ENCODE measurements at places on chromosomes 1 and 21.

DNA sequence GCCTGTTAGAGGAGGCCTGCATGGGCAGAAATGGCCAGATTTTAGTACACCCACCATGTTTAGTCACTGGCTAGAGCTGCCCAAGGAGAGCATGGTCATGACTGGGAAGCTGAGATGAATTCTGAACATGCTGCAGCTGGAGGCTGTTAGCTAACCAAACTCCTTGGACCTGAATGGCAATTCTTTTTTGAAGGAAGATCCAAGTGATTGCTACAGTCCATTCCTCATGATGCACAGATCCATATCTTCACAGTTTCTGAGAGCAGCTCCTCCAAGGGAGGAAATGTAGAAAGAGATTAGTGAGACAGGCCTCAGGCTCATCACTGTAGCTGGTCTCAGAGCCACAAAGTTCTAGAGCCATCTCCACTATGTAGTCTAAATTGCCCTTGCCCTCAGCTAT lies 11.1 kb downstream of the ZFYVE9 start:
- no peak for DNase-seq

GRCh38 chr21:39579734-39580332 lies 32.9 kb upstream of the B3GALT5 start:
- DNase-seq = no peak

GRCh38 chr1:245590726-245591125 lies 435.9 kb downstream of the KIF26B start:
- DNase-seq = no peak

DNA sequence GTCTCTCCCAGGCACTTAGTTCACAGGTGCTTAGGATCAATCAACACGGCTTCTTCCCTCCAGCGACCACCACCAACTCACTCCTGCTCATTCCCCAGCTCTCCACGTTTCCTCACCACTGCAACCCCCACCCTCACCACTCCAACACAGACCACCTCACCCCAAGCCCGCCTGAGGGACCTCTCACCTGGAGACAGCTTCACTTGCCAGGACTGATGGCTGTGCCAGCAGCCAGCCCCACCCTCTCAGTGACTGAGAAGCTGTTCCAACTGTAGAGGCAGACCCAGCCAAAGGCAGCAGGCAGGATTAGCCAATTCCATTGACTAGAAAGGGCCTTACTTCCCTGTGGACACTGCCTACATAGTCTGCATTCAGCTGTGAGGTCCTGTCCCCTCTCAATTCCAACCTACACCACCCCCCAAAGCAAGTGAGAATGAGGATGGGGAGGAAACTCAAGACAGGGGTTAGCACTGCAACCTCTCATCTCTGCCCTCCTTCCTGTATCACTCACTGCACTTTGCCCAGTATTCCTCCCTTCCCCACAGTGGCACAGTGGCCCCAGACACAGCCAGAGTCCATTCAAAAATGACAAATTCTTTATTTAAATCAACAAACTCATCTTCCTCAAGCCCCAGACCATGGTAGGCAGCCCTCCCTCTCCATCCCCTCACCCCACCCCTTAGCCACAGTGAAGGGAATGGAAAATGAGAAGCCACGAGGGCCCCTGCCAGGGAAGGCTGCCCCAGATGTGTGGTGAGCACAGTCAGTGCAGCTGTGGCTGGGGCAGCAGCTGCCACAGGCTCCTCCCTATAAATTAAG lies 7.6 kb downstream of the TAGLN2 start:
- DNase-seq = no peak

- DNase-seq = no peak
These were observed 20.9 kb downstream of the SPSB1 start for GRCh38 chr1:9313576-9313975.

DNA sequence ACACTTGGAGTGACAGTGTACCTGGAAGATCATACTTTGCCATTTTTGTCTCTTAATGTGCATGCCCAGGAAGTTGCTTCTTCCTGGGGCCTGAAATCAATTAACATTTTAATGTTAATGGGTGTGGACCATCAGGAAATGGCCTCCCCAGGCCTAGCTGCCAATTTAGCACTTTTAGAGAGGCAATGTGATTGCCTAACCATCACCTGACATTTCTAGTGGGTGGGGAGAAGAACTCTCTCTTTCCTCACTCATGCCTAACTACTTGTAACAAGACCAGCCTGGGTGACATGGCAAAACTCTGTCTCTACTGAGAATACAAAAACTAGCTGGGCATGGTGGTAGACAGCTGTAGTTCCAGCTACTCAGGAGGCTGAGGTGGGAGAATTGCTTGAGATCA lies 549.0 kb upstream of the RGS18 start:
- DNase-seq = no peak

DNA sequence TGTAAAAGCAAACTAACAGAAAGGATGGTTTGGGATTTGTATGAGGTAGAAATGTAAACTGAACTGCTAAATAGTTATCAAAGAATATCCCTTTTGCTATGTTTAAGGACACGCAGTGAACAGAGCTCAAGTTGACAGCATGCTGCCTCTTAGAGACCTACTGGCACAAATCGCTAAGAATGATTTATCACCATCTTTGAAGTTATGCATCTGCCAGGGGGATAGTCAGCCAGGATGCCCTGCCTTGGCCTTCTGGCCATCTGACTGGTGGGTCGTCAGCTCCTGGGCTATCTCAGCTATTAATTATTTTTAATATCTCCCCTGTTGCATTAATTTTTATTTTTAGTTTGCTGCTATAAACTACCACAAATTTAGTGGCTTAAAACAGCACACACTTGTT lies 334.8 kb upstream of the KAZN start:
- DNase-seq = no peak

DNA sequence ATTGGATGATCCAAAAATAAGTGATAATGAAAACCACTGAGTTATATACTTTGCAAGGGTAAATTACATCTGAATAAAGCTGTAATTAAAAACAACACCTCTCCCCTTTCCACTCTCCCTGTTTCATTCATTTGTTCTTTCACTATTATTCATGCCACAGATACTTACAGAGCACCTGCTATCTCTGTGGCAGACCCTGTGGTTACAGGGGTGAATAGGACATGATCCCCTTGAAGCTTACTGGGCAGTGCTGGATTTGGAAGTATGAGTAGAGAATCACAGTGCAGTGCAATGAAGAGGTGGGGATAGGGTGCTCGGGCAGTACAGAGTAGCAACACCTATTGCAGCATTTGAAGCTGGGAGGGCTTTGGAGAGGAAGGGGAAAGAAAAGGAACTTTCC lies 21.7 kb downstream of the ARV1 start:
- DNase-seq = no peak

DNA sequence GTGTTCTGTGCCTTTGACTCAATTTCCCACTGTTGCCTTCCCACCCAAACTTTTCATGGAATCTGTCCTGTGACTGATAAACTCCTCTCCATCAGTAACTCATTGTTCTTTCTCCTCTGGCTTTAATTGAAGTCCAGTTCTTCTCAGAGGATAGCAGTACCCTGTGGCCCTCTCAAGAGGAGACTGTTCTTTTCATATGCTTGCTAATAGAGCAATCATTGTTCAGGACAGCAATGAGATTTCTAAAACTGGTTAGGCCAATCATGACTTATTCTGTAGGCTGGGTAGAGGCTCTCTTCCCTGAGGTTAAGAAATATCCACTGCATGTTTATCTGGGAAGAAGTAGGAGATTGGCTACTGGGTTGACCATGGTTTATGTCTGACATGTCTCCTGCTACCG lies 98.8 kb downstream of the CHD1L start:
- no peak for DNase-seq

- peak; percentile 49 for DNase-seq
These were observed 72.8 kb downstream of the CAMK2N1 start for GRCh38 chr1:20413136-20413775.

DNA sequence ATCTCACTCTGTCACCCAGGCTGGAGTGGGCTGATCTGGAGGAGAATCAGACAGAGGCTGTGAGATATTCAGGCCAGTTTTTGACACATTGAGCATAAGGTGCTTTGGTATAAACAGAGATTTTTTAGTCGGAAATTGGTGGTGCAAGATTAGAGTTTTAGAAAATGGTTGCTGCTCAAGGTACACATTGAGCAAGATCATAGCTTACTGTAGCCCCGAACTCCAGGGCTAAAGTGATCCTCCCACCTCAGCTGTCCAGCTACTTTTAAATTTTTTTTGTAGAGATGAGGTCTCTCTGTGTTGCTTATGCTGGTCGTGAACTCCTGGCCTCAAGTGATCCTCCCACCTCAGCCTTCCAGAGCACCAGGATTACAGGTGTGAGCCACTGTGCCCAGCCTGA lies 43.9 kb upstream of the USP1 start:
- no peak for DNase-seq

DNA sequence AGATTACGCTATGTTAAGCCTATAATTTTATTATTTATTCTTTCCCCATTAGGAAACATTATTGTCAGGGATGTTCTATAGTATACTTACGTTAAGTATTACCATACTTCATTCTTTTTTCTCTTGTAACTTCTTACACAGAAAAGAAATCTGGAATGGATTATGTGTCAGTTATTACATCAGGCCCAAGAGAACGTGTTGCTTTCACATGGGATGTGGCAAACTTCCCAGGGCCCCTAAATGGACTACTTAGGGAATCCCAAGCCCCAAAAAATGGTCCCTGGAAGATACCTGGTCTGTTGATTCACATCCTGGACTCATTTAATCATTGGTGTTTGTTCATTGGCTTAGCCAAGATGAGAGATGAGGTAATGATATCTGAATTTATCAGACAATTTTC lies 249.8 kb downstream of the NRIP1 start:
- DNase-seq = no peak

DNA sequence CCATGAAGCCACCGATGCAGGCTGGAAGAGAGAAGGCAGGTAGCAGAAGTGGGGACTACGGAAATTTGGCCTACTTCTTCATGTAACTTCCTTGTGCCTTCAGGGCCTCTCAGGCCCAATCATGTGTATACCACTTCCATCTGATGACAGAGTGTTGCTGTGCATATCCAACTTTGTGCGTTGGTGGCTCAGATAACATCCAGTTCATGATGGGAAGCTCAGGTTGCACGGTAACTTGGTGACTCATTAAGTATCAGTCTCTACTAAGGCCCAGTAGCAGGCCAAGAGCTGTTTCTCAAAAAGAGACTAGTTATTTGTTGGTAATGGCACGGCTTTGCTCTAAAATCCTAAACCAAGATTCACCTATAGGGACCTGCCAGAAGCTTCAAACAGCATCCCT lies 117.6 kb downstream of the LTN1 start:
- no peak for DNase-seq

DNA sequence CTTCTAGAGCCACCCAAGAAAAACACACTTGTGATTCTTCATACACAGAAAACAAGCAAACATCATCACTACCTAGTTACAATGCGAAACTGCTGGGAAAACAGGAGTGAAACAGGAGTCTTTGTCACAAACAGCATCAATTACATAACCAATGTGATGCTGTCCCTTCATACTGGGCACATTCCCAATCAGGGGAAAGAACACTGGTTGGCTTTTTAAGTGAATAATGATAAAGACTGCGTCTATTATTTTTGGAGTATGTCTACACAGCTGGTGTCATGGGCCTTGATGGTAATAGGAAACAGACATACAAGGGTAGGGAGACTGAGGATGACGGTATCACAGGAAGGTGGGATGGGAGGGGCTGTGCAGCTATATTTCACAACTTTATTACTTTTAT lies 43.3 kb downstream of the SIPA1L2 start:
- DNase-seq = no peak

- DNase-seq = no peak
These were observed 2.5 kb downstream of the PSMB4 start for GRCh38 chr1:151401860-151402259.

DNA sequence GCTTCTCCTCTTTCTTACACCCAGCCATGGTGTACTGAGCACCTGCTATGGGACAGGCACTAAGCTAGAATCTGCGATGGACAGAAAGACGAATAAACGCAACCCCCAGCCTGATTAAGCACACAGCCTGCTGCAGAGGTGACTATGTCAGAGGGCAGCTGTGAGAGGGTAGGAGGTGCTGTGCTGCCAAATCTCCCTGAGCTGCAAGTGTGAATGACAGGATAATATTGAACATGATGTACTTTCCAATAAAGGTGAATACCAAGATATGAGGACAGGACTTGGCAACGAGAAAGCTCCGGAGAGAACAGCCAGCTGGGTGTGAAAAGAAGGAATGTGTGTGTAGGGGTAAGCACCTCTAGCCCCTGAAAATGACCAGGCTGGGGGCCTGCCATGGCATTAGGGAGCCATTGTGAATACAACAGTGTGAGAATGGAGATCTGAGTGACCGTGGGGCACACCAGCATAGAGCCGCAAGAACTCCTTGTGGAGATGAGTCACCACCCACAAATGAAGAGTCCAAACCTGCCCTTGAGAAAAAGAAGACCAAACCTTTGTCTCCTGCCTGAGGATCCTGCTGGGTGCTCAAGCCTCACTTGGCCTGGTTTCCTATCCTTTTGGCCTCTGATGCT lies 83.0 kb upstream of the ATF3 start:
- DNase-seq = no peak

DNA sequence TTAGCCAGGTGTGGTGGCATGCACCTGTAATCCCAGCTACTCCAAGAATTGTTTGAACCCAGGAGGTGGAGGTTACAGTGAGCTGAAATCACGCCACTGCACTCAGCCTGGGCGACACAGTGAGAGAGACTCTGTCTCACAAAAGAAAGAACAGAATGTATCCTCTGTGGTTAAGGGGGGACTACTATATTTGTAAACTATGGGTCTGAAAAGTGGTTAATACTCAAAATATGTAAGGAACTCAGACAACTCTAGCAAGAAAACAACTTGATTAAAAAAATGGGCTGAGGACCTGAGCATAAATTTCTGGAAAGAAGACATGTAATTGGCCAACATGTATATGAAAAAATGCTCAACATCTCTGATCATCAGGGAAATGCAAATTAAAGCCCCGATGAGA lies 11.2 kb downstream of the FNBP1L start:
- DNase-seq = no peak

- DNase-seq = peak; percentile 28
These were observed 159.2 kb downstream of the TRABD2B start for GRCh38 chr1:47837866-47838561.

DNA sequence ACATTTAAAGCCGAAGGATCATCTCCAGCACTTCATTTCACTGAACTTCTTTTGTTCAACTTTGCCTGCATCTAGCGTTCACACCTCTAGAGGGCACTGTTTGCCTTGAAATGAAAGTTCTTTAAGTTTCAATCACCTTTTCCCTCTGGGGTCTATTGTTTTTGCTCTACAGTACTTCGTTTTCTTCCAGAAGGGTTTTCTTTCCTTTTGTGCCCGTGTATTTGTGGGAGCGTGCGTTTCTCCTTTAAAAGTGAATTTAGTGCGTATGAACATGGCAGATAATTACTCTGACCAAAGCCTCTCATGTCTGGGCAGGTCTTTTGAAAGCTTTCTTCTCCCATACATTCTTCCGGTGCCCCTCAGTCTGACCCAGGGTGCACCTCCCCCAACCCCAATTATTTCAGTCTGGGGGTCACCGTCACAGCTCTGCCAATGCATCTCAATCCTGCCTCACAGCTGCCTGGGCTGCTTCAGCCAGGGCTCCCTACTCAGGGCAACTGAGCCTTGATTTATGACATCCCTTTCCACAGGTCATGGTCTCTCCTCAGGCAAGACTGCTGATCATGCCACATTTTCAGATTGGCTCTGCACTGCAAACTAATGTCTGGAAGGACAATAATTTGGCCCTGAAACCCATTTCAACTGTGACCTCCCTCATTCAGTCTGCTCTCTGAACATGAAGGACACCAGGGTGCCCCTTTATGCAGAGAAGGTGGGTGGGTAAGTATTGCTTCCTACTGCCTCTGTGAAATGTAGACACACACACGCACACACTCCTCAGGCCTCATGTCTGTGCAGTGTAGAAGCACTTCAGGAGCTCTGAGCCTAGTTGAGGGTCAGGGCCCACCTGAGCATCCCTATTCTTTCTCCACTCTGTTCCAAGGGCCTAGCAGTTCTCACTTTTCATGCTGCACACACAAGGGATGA lies 88.6 kb downstream of the NUF2 start:
- DNase-seq = no peak

Measured in coronary artery (tissue), 2 donors.